ENCODE measurements at places on chromosomes 3 and 15.

- DNase-seq: no peak
Measured at GRCh38 chr3:153285194-153285641, 123.2 kb downstream of the RAP2B start.

DNA sequence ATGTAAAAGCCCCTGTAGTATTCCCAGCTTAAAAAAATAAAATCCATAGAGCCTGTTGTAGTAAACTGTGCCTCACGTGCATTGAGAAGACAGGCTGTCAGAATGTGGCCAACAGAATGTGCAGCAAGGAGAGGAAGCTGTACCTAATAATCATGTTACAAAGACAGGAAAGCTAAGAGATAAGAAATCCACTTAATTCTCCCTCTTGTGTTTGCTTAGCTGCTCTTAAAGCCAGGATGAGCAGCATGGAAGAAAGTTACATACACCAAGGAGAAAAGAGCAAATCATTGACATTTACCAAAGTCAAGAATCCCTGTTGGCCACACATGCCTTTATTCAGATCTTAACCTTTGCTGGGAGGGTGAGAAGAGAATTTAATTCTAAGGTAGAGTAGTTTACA is 85.9 kb downstream of the TNIK start:
- DNase-seq: no peak

- DNase-seq: no peak
Measured at GRCh38 chr3:182244222-182244971, 532.7 kb downstream of the SOX2 start.

DNA sequence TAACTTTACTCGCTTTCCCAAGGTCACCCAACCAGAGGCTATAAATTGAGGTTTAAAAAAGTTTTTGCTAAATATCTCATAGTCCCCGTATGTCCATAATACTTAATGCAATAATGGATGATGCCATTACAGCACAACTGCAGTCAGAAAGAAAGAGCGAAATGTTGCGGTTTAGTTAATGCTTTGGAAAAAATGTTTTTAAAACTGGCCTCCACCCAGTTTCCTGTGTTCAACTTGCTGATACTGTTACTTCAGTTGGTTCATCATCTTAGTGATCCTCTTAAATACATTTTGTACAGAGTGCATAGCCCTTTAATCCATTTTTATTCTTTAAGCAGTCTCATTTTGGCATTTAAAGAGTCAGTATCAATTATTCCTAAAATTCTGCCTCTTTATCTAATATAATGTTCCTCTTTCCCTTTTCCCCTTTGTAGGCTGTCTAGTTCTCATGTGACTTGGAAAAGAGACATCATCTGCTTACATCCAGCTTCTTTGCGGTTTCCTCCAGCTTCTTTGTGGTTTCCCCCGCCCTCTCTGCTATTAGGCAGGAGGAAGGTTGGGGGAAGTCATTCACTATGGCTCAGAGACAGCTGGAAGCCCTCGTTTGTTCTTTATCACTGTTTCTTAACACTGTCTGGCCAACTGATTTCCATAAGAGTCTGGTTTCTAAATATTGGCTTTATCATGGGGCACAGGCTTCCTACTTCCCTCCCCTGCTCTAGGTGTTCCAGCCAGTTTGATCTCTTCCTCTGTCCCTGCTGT is 154.3 kb downstream of the GOLIM4 start:
- DNase-seq: no peak

GRCh38 chr3:158313338-158313927 is 203.5 kb downstream of the RSRC1 start:
- no peak for DNase-seq

DNA sequence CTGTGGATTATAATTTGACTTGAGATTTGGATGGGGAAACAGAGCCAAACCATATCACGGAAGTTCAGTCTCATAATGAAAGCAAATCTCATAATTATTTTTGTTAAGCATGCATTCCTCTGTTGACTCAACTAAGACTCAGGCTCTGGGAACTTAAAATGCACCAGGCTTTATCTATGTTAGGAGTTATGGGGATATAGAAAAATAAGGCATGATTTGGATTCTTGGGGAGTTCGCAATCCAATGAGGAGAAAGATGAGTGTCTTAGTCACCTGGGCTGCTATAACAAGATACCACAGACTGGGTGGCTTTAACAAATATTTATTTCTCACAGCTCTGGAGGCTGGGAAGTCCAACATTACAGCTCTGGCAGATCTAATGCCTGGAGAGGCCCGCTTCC is 89.4 kb upstream of the TJP1 start:
- DNase-seq: no peak

DNA sequence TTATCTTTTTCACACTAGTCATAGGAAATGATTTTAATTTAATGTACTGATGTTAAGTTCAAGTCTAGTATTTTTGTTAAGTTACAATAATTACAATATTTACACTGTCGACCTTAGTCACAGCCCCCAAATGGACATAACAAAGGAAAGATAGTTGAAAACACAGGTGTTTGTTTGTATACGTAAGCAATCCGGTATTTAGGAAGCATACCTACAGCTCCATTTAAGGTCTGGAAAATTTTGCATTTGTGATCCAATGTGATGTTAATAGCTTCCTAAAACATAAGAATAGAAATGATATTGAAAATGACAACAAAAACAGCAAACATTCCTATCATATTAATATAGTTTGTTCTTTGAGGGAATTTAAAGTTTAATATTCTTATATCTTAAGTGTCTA is 56.9 kb downstream of the PLOD2 start:
- DNase-seq: no peak

DNA sequence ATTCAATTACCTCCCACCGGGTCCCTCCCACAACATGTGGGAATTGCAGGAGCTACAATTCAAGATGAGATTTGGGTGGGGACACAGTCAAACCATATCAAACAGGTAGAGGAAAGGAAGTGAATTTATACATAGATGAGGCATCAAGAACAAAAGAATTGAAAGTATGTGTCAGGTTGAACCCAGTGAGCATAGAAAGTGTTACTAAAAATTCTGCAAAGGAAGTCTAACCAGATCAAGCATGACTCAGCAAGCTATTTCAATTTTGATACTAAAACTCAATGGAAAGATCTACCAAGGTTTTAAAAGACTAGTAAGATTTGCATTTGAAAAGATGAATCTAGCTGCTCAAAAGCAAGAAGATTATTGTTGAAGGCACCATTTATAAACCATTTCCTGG is 323.0 kb downstream of the ROBO2 start:
- DNase-seq: no peak

- DNase-seq: no peak
Measured at GRCh38 chr15:57138349-57138788, 219.9 kb downstream of the TCF12 start.

DNA sequence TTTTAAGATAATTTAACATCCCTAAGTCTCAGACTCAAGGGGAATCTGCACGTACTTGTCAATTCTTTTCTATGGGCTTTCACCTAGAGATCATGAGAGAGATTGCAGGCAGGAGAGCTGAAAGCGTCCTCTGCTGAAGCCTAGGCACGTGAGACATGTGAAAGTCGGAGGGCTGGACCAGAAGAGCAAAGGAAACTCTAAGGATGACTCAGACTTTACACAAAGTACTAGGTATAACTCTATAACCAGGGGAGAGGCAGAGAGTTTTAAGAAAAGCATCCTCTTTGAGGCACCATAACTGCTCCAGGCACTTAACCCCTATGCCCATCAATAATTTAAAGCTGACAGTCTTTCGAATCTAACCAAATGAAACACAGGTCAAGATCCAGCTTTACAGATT is 436.6 kb downstream of the VGLL3 start:
- no peak for DNase-seq

DNA sequence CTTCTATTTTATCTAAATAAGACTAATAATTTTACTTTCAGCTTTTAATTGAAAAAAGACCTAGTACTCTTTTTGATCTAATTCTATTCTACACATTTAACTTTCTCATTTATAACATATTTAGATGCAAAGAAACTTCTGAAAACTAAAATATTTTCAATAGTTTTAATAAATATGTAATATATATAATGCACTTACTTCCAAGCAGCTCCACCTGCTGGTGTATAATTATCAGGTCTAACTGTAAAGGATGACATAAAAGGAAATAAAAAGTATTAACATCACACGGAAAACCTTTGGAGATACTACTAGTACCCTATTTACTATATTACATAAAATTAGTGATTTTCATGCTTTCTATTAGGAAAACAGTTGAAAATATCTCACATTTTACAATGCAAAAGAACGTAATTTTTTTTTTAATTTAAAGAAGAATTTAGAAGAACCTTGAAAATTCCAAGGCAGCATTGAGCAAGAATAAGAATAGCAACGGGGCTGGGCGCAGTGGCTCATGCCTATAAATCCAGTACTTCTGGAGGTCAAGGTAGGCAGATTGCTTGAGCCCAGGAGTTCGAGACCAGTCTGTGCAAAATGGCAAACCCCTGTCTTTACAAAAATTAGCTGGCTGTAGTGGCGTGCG is 10.2 kb downstream of the PLSCR5 start:
- no peak for DNase-seq

DNA sequence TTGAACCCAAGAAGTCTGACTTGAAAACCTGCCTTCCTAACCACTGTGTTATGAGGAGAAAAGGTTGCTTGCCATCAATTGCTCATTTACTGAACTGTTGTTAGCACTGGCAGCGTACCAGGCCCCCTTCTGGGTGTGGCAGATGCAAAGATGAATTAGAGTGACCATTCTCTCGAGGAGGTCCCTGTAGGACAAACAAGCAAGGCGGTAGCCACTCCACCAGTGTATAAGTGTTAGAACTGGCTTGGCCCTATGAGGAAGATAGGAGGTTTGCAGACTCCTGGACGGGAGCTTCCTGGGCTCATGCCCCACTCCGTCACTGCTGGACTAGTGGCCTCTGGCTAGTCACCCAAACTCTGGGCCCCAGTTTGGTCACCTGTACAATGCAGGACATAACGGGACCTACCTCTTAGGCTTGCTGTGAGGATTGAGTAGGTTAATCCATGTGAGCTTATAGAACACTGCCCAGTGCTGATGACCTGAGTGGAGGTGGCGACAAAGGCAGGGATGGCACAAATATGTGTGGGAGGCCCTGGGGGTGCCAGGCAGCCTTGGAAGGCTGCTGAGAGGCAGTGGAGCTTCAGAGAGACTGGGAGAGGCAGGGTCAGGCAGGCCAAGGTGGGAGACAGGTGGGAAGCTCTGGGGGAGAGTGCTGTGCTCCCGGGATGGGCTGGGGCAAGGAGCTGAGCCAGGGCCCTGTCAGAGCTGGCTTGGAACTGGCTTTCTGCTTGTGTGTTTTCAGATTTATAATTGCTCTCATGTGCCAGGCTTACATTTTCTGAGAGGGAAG is 145.9 kb downstream of the DNAJB8 start:
- peak; percentile 31 for DNase-seq

DNA sequence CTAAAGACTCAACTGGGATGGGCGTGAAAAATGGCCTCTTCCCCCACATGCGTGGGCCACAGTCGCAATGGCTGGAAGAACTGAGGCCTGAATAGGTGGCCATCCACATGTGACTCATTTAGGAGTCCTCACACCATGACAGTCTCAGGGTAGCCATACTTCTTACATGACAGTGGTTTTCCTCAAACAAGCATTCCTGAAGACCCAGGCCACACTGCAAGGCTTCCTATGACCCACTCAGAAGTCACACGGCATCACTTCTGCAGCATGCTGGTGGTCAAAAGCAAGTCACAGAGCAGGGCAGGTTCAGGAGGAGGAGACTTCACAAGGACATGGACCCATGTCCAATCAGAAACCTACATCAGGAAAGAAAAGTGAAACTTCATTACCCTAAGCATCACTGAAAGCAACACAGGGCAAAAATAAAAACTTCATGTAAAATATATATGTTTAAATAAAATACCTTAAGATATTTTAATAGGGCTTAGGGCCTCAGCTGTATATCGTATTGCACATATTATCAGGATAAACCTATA is 257.1 kb downstream of the OPA1 start:
- DNase-seq: no peak

- DNase-seq: no peak
Measured at GRCh38 chr15:76345880-76346668, 9.5 kb downstream of the ISL2 start.

- DNase-seq: no peak
Measured at GRCh38 chr3:51502562-51502910, 2.7 kb upstream of the DCAF1 start.

- no peak for DNase-seq
Measured at GRCh38 chr3:59425942-59426341, 376.1 kb upstream of the CFAP20DC start.

DNA sequence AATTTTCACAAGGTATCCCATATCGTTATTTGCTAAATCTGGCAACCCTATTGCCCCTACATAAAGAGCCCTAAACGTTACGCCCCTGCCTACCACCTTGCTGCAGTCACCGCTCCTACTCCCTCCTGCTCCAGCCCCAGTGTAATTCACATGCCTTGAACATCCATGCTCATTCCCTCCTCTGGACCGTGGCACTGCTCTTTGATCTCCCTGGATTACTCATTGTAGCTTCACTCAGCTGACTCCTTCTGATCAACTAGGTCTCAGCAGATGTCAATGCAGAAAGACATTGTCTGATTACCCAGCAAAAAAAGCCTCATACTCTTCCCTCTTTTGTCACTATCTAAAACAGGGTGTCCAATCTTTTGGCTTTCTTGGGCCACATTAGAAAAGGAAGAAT is 40.7 kb upstream of the KBTBD8 start:
- no peak for DNase-seq

DNA sequence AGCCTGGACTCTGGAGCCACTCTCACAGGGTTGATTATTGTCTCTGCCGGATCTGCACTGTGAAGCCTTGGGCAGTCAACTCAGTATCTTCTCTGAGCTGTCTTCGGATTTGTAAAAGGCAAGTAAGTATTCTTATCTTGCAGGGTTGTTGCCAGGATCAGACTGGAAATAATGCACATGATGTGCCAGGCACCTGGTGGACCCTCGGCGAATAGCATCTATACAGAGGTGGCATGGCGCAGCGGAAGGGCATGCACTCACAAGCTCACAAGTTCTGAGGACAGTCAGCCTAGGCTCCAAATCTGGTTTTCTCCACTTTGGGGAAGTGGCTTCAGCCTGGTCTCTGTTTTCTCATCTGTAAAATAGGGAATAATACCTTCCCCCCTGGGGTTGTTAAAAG is 113.9 kb downstream of the SRGAP3 start:
- no peak for DNase-seq

GRCh38 chr3:80408030-80408721 is 640.4 kb upstream of the ROBO1 start:
- no peak for DNase-seq

GRCh38 chr3:142998439-142998838 is 2.9 kb upstream of the U2SURP start:
- no peak for DNase-seq

DNA sequence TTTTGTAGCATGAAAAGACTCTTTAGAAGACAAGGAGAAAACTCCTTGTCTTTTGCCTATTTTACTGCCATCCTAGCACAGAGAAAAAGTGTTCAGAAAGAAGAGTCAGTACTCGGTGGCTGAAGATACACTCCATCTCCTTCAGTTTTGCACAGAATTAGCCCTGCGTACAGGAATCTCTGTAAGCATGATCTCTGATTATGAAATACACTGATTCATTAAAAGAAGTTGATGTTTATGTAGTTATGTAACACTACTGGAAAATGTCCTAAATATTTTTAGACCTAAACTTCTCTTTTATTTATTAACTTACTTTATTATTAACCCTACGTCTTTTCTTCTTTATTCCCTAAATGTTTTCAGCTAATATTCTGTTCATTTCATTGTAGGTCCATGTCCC is 138.4 kb downstream of the LEKR1 start:
- DNase-seq: no peak

- DNase-seq: no peak
Measured at GRCh38 chr3:169454060-169454317, 209.5 kb downstream of the MECOM start.
